ENCODE measurements at places on chromosomes 1 and 21. TPM values are rescaled to one million over a fixed set of nuclear protein-coding genes. Genes with fewer than 3 reads are reported as not detected.

GRCh38 chr1:157312082-157312812, 174.1 kb upstream of the ETV3 start:
- no peak overlapping the region for H3K4me3 ChIP-seq
- H3K27me3 ChIP-seq, result no peaks in the 10 kb centered on the region
- no peak for DNase-seq
- H3K27ac ChIP-seq, result no peak overlapping the region
- H3K4me1 ChIP-seq, result no peaks in the 10 kb centered on the region

DNA sequence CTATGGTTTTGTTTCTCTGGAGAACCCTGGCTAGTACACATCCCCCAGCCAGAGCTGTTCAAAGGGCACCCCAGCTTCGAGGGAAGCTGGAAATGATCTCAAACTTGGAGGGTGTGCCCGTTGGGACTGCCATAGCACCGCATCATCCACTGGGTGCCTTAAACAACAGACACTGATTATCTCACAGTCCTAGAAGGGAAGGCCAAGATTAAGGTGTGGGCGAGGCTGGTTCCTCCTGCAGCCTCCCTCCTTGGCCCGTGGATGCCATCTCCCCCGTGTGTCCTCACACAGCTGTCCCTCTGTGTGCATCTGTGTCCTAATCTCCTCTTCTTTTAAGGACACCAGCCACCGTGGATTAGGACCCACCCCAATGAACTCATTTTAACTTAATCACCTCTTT, 4.2 kb upstream of the IBA57 start:
- H3K36me3 ChIP-seq, result no peaks in the 10 kb centered on the region
- H3K27ac ChIP-seq, result peak overlapping the region; percentile 95
- DNase-seq, result no peak
- H3K27me3 ChIP-seq, result no peaks in the 10 kb centered on the region
- no peak overlapping the region for H3K4me3 ChIP-seq
- H3K4me1 ChIP-seq, result peaks cover 3% of the 10 kb centered on the region

DNA sequence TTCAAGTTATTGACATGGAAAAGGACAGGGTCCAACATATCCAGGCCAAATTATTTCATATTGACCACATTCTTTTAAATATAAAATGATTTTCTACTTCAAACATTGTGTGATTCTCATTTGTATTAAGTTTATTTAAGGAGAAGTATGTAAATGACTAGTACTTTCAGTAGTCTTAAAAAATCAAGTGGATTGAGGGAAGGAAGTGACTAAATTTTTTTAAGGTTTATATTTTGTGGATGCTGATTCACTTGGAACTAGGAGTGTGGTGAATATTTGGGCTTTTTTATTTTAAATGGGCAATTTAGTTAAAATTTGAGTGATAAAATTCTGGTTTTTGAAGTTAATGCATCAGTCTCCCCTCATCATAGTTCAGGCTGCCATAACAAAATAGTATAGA, 10.1 kb downstream of the PRRC2C start:
- no peak overlapping the region for H3K4me3 ChIP-seq
- DNase-seq, result no peak
- no peaks in the 10 kb centered on the region for H3K27me3 ChIP-seq
- H3K4me1 ChIP-seq, result peaks cover 53% of the 10 kb centered on the region
- H3K36me3 ChIP-seq, result no peaks in the 10 kb centered on the region

- no peaks in the 10 kb centered on the region for H3K36me3 ChIP-seq
- no peaks in the 10 kb centered on the region for H3K4me1 ChIP-seq
- DNase-seq, result no peak
- no peak overlapping the region for H3K27ac ChIP-seq
- no peak overlapping the region for H3K4me3 ChIP-seq
These were observed 98.2 kb downstream of the DMRTB1 start for GRCh38 chr1:53557369-53557768.

DNA sequence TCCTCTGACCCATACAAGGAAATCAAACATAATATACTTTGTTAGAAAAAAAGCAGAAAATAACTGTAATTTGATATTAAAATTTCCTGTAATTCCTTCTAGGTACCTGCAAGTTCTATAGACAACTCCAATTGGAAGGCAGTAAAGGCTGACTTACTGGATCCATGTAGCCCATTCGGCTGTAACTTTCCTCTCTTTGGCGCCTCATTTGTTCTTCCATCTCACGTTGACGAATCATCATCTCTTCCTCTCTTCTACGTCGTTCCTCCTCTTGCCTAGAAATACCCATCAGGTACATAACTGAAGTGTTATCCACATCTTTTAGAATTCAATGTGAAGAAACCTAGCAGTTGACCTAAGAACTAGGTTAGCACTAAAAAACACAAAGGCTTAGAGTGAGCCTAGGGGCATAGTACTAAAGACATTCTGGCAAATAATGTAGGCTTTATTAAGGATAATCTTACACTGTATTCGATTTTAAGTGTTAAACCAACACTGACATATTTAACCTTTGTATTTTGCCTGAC, 5.1 kb downstream of the SFPQ start:
- H3K4me3 ChIP-seq, result no peak overlapping the region
- peaks cover 74% of the 10 kb centered on the region for H3K4me1 ChIP-seq
- H3K27ac ChIP-seq, result no peak overlapping the region
- H3K27me3 ChIP-seq, result no peaks in the 10 kb centered on the region
- DNase-seq, result no peak
- peaks cover 88% of the 10 kb centered on the region for H3K36me3 ChIP-seq

Gene CCDC27
- total RNA-seq, result not detected

Gene TNFSF18
- not detected for total RNA-seq

Data from right atrium auricular region (tissue), 2 donors.